ENCODE measurements at places on chromosomes 7 and 10. TPM values are rescaled to one million over a fixed set of nuclear protein-coding genes. Genes with fewer than 3 reads are reported as not detected.

The ASB4 gene
- total RNA-seq, result under 0.01 TPM

The HKDC1 gene
- 0.28 TPM for total RNA-seq

The CUBN gene
- 0.85 TPM for total RNA-seq

The MACROH2A2 gene
- 5.8 TPM for total RNA-seq

Data from smooth muscle cell of bladder (primary cell).